ENCODE measurements at places on chromosomes 6 and 20.

DNA sequence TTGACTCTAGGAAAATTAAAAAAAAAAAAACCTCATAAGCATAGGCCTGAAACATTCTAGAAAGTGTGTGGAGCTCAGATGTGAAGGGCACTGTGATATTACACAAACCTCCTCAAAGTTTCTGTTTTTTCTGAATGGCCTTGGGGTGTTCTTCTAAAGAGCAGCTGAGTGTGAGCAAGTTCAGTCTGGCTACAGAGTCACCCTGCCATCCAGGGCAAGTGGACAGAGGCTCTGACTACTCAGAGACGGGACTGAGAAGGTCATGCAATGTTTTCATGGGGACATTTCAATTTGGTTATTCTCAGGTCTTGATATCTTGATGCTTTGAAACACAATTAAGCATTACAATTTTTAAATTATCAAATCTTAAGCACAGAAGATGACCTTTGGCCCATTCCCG lies 36.6 kb upstream of the SSTR4 start:
- no peak for DNase-seq

GRCh38 chr6:27837625-27838057 lies 74.6 kb downstream of the OR2B2 start:
- no peak for DNase-seq

DNA sequence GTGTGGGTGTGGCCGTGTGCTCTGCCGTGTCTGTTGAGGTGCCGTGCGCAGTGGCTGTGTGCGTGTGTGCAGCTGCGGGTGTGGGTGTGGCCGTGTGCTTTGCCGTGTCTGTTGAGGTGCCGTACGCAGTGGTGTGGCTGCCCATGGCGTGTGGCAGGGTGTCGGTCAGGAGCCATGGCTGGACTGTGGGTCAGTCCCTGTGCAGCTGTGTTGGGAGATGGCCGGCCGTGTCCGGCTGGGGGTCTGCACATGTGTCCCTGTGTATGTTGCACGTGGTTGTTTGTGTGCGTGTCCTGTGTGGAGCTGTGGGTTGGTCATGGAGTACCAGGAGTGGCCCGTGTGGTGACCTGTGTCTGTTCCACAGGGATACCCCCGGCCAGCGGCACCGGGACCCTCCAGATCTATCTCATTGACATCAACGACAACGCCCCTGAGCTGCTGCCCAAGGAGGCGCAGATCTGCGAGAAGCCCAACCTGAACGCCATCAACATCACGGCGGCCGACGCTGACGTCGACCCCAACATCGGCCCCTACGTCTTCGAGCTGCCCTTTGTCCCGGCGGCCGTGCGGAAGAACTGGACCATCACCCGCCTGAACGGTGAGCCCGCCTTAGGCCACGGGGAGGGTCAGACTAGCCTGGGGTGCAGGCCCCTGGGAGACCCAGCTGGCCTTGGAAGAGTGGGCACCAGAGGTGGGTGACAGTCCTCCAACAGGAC lies 137.7 kb downstream of the TAF4 start:
- DNase-seq, result no peak

DNA sequence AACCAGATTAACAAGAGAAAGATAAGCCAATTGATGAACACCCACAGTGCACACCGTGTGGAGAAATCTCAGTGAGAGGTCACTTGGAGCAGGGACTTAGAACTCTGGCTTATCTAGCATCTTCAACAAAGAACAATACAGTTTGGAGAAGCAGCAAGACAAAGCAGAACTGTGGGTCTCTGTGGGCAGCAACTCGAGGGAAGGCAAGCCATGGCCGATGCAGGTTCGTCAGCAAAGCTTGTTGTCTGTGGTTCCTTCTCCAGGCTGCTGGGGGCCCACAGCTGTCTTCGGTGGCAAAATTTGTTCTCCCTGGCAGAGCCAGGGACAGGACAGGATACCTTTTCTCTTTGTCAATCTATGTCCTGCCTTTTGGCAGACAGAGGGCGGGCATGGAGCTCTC lies 22.1 kb downstream of the RPP40 start:
- DNase-seq, result no peak

- DNase-seq, result no peak
Observed at GRCh38 chr20:38548356-38549083, 32.5 kb upstream of the ADIG start.

GRCh38 chr6:167127785-167128531 lies 5.1 kb downstream of the CCR6 start:
- DNase-seq, result no peak

- no peak for DNase-seq
Observed at GRCh38 chr20:1707588-1708449, 50.2 kb upstream of the SIRPG start.

DNA sequence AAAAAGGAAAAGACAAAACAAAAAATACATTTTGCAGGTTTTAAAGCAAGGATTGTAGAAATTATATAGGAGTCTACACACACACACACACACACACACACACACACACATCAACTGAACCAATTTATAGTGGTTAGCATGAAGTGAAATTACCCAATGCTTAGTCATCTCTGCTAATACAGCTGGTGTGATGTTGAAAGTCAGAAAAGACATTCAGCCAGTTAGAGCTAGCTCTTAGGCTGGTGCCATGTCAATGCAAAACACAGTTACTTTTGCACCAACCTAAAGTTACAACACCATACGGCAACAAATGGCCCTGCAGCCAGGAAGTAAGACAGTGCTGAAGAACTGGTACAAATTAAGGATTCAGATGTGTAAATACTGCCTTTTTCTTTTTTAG lies 15.2 kb downstream of the FAM210B start:
- DNase-seq, result no peak

- DNase-seq, result no peak
Observed at GRCh38 chr20:57211908-57212533, 54.4 kb downstream of the BMP7 start.

DNA sequence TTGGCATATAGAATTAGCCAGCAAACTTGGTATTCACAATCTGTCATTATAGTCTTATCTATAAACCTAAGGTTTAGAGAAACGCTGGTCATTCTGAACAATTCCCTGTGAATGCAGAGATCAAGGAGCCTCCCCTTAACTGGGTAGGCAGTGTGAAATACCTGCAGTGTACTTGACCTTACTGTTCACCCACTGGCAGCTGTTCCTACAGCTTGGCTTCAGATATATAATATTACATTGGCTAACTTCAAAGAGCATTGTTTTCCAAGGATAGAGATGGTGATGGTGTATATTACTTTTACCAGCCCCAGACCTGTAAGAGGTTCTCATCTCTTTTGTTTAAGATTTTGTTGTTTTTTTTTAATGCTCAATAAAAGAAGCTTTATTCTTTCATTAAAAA lies 168.3 kb downstream of the ESR1 start:
- no peak for DNase-seq

- no peak for DNase-seq
Observed at GRCh38 chr6:52377538-52378221, 15.7 kb downstream of the PAQR8 start.

DNA sequence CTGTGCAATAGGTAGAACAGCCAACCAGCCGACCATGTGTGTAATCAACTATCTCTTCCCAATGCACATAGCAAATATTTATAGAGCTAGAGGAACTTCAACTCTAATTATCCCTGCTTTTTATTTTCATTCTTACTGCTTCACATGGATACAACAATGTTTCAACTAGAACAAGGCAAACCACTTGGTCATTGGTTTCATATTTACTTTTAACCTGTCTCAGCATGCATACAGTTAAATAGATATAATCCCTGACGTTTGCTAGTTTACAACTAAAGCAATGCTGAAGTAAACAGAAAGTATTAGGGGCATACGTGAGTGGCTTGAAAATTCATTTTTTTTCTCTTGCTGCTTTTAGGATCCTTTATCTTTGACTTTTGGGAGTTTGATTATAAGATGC lies 318.5 kb upstream of the MAP3K7 start:
- no peak for DNase-seq

GRCh38 chr20:25372584-25373336 lies 17.9 kb downstream of the ABHD12 start:
- no peak for DNase-seq

- DNase-seq, result no peak
Observed at GRCh38 chr6:121539439-121539838, 104.0 kb downstream of the GJA1 start.

- DNase-seq, result no peak
Observed at GRCh38 chr6:127497410-127497809, 21.7 kb downstream of the MTCL3 start.

DNA sequence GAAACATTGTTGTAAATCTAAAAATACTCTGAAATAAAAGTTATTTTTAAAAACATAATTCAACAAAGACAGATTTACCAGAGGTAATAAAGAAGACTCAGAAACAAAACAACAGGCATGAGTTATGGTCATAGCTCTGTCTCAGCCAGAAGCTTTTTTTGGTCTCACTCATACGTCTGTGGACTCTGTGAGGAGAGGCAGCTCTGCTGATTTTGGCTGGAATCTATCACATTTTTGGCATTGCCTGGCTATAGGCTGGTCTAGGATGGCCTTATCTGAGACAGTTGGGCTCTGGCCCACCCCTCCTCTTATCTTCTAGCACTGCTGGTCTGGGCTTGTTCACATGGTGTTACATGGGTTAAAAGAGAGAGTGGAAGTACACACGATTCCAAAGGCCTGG lies 514.0 kb upstream of the BTBD3 start:
- DNase-seq, result no peak

DNA sequence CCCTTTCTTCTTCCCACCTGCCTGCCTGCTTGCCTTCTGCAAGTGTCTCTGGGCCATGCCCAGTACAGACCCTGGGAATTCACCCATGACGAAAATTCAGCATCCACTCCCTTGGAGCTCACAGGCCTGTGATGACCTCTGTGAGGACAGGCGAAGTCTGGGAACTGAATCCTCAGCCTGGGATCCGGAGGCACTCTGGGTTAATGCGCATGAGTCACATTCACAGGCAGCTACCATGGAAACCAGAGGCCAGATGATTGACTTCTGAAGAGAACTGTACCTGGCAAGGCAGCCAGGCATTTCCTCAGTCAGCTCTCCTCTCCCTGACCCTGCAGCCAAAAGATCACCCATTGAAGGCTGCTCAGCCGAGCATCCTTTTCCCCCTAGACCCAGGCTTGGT lies 41.0 kb downstream of the SLC9A8 start:
- DNase-seq, result no peak

GRCh38 chr20:14951707-14952418 lies 614.5 kb upstream of the FLRT3 start:
- DNase-seq, result no peak

DNA sequence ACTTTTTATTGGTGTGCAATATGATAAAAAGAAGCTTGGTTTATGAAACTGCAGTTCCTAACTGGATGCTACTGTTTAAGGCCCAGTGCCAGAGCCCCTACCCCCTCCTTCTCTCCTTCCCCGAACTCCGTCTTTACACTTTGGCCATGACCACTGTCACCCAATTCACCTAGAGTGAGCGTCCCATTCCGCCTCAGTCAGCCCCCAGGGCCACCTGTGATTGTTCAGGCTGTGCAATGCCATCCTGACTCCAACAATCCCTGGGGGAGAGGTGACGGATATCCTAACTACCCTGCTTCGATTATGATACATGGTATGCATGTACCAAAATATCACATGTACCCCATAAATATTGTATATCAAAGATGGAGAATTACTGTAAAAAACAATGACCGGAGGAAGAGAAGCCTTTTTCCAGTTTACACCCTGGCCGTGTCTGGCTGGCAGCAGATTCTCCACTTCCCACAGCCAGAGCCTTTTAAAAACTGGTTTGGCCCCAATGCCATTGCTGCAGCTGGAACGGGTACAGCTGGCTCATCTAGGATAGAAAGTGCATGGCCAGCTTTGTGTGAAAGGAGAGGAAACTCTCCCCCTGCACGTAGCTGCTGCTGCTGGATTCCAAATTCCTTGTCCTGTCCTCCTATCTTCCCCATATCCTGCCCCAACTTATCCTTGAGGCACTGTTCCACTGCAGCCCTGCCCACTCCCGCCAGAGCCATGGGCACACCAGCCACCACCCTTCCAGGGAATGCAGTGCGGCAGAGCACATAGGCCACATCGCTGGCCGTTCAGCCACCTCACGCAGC lies 99.7 kb downstream of the JPH2 start:
- no peak for DNase-seq

- peak; percentile 11 for DNase-seq
Observed at GRCh38 chr6:150006961-150007464, 18.3 kb downstream of the RAET1L start.

- no peak for DNase-seq
Observed at GRCh38 chr20:3199976-3200755, 4.3 kb downstream of the DDRGK1 start.

DNA sequence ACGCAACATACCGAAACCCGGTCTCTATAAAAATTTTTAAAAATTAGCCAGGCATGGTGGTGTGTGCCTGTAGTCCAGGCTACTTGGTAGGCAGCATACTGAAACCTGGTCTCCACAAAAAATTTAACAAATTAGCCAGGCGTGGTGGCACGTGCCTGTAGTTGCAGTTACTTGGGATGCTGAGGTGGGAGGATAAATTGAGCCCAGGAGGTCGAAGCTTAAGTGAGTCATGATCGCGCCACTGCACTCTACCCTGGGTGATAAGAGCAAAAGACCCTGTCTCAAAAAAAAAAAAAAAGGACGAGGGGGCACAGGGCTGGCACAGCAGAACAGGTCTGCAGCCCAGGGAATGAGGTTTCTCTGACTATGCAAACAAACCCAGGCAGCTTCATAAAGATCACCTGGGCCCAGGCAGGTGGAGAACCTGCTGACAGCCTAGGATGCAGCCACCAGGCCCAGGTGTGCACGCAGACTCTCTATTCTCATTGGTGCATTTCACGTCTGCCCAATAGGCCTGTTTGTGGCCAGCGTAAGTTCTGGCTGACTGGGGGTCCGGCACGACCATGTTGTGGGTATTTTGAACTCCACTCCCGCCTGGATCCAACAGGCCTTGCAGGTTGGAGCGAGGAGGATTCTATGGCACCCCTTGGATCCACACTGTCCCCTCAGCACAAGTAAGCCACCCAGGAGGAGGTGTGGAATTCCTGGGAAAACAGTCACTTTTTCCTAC lies 204.5 kb downstream of the PREX1 start:
- no peak for DNase-seq

DNA sequence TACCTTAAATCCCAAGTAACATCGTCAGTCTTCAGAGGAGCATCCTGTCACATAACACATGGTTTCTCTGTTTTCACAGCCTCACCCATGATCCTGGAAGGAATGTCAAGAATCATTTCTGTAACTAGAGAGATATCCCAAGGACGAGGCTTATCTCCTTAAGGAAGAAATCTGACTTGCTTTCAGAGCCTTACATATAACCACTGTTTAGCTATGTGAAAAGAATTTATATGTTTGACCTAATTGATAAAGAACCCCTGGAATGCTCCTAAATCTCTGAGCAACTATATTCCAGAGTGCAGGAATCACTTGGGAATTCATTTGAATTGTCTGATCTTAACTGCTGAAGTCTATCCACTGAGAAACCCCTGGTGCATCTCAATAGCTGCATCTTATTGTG lies 243.1 kb downstream of the ALDH8A1 start:
- DNase-seq, result no peak

DNA sequence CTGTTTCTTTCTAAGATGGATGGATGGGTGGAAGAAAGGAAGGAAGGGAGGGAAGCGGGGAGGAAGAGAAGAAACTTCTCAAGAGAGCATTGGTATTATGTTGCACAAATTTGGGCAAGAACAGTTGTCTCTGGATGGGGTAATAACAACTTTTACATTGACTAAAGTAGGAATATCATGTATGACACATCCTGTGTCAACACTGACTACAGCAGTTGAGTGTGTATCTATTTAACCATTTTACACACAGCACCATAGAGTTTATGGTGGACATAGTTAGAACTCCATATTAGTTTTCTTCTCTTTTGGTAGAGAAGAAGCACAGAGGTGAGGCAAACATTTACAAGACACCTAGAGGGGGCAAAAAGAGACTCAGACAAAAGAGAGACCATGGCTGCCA lies 44.2 kb upstream of the RNF146 start:
- DNase-seq, result no peak

- DNase-seq, result no peak
Observed at GRCh38 chr6:41679696-41680095, 41.4 kb downstream of the MDFI start.

- DNase-seq, result peak; percentile 67
Observed at GRCh38 chr20:5658912-5659345, 91.3 kb upstream of the SHLD1 start.

All from NCI-H1694 (cell line).